ENCODE measurements at places on chromosomes 6 and 20. TPM values are rescaled to one million over a fixed set of nuclear protein-coding genes. Genes with fewer than 3 reads are reported as not detected.

- no peak overlapping the region for H3K4me3 ChIP-seq
- H3K4me1 ChIP-seq, result no peaks in the 10 kb centered on the region
- DNase-seq, result no peak
- H3K27ac ChIP-seq, result no peak overlapping the region
- H3K27me3 ChIP-seq, result no peaks in the 10 kb centered on the region
Measured at GRCh38 chr6:1143655-1144054, 168.2 kb upstream of the FOXQ1 start.

GRCh38 chr6:42239736-42240375 is 22.2 kb upstream of the MRPS10 start:
- no peaks in the 10 kb centered on the region for H3K27me3 ChIP-seq
- no peak for DNase-seq
- no peaks in the 10 kb centered on the region for H3K4me1 ChIP-seq
- no peak overlapping the region for H3K4me3 ChIP-seq

- H3K4me3 ChIP-seq, result no peak overlapping the region
- no peaks in the 10 kb centered on the region for H3K36me3 ChIP-seq
- H3K27ac ChIP-seq, result no peak overlapping the region
- no peaks in the 10 kb centered on the region for H3K27me3 ChIP-seq
- no peak for DNase-seq
Measured at GRCh38 chr6:18436341-18436740, 49.2 kb downstream of the RNF144B start.

- DNase-seq, result no peak
- no peaks in the 10 kb centered on the region for H3K36me3 ChIP-seq
- H3K27me3 ChIP-seq, result no peaks in the 10 kb centered on the region
Measured at GRCh38 chr6:37008484-37009465, 3.3 kb downstream of the FGD2 start.

DNA sequence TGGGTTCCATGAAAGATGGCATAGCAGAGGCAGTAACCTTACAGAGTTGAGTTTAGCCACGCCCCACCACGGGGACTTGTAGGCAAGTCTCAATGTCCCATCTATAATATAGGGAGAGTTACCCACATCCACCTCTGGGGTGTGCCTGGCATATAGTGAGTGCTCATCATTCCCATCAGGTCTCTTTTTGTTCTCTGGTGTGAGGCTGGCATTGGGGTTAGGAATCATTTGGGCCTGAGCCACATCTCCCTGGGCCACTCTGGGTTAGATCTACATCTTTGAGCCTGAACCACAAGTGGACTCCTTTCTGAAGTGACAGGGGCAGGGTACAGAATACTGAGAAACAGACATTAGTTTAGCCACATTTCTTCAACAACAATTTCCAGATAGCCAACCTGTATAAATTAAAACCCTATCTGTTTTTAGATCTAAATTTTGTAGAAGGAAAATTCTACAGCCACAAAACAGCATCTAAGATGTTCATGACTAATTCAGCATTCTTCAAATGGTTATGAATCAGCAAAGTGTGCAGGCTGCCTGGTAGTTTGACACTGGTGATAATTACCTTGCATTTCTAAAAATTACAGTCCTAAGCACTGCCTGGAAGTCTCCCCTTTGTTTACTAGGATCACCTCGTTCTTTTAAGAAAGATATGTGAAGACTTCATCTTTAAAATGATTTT is 20.1 kb downstream of the RNF24 start:
- no peak for DNase-seq
- peaks cover 43% of the 10 kb centered on the region for H3K4me1 ChIP-seq
- no peaks in the 10 kb centered on the region for H3K27me3 ChIP-seq
- no peak overlapping the region for H3K27ac ChIP-seq
- H3K4me3 ChIP-seq, result no peak overlapping the region

GRCh38 chr6:93048381-93048780 is 371.0 kb downstream of the EPHA7 start:
- DNase-seq, result no peak
- no peaks in the 10 kb centered on the region for H3K27me3 ChIP-seq
- no peaks in the 10 kb centered on the region for H3K36me3 ChIP-seq

Gene SLA2
- 28.7 TPM for total RNA-seq

Gene GPR6
- total RNA-seq, result not detected

Gene ERMARD
- total RNA-seq, result 41.4 TPM

Data from CD4-positive, alpha-beta memory T cell (primary cell).